ENCODE measurements at places on chromosomes 4 and X.

DNA sequence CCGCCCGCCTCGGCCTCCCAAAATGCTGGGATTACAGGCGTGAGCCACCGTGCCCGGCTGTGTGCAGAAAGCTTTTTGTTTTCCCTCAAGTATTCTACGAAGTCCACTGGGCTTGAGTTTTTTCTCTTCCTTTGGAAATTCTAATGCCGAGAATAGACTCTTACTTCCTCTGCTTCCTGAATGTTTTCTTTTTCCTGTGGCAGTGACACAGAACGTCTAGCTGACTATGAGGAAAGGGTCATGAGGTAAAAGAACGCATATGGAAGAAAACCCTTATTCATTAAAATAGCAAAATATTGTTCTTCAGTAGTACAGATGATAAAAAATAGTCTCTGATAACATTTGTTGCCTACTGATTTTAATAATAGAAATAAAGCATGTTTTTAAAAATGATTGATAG lies 4.9 kb upstream of the SLC25A4 start:
- DNase-seq, result no peak

DNA sequence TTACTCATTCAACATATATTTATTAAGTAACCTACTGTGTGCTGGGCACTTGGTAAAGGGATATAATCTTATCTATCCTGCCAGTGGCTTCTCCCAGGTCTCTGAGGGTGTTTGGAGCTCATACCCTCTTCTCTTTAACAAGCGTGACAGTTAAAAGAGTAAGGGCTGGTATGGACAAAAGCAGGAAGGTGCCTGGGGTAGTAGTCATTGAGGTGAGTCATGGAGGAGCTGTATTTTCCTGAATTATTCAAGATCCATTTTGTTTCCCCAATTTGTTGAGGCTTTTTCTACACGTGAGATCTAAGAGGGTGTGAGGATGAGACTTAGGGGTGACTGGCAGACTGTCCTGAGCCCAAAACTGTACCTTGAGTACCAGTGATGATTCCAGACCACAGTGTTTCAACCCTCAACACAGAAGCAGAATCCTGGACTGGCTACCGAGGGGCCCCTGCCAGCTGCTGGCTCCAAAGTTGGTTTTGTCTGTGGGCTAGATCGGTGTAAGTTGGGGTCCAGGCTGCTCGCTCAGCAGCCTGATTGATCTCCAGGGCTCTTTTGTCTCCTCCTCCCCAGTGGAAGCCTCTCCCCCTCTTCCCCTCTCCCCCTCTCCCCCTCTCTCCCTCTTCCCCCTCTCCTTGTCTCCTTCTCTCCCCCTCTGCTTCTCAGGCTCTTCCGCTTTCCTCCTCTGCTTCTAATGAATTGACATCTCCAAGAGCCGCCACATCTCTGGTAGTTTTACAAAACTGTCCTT lies at the start of gene DRP2:
Gene DRP2, plus strand, starts transcription at position 671 of the 748 bp plus-strand sequence. CDS start 11,862 bp downstream, outside the sequence.
- no peak for DNase-seq

GRCh38 chrX:7318661-7319060 lies 170.7 kb upstream of the PUDP start:
- no peak for DNase-seq

- no peak for DNase-seq
Measured at GRCh38 chrX:103330681-103331288, 746 bp downstream of the TCEAL7 start.

GRCh38 chrX:1468250-1468772 lies 15.6 kb upstream of the ASMTL start:
- DNase-seq, result no peak

- no peak for DNase-seq
Measured at GRCh38 chrX:103681443-103681842, 5.1 kb downstream of the MORF4L2 start.

GRCh38 chrX:150034788-150035187 lies 96.5 kb upstream of the EOLA2 start:
- no peak for DNase-seq

- DNase-seq, result no peak
Measured at GRCh38 chr4:167581449-167581965, 347.2 kb upstream of the SPOCK3 start.

DNA sequence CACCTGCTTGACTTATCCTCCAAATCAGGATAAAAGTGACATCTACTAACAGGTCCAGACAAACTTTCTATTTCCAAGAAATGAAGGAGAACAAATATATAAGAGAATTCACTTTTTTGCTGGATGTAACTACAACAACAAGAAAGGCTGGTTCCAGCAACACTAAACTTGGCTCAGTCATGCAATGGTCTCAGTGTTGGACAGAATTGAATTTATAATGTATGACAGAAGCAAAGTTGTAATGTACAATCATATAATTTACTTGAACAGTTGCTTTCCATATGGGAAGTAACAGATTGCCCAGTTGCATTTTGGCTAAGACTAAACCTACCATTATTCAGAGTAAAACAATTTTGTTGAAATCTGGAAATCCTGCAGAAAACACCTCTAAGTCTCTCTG lies 183.3 kb upstream of the INTU start:
- DNase-seq, result no peak

- DNase-seq, result no peak
Measured at GRCh38 chr4:139304920-139305319, 2.6 kb upstream of the NDUFC1 start.

DNA sequence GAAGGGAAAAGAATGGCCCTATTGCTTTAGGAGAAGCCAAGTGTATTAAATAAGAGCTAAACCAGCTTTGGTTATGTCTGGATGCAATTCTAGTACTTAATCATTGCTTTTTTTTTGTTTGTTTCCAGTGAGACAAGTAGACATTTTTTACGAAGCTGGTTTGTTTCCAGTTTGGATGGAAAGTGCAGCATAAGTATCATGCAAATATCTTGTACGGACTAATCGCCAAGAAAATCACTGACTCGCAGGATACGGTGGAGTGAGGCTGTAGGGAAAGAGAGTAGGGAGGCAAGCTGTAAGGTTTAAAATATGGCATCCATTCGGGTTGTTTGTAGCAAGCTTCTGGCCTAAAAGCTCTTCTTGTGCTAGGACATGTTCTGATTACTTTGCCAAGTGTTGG lies 64.8 kb downstream of the HPGD start:
- no peak for DNase-seq

GRCh38 chrX:132568291-132568690 lies 79.5 kb upstream of the MBNL3 start:
- DNase-seq, result no peak

- no peak for DNase-seq
Measured at GRCh38 chr4:34893382-34893781, 1350.9 kb downstream of the ARAP2 start.

- no peak for DNase-seq
Measured at GRCh38 chr4:186854256-186854655, 130.6 kb upstream of the FAT1 start.

DNA sequence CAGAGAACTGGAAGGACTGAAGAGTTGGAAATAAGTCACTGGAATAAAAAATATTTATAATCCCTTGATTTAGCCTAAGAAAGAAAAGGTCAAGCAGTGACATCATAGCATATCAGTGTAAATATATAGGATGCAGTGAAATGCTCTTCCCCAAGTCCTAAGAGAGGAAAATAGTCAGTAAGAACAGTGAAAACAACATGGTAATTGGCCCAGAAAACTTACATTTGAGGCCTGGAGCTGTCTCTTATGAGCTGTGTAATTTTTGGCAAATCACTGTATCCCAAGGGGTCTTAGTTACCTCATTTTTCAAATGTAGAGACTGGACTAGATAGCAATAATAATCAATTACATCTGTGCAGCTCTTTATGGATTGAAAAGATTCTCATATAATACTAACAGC lies 255.7 kb upstream of the AR start:
- DNase-seq, result no peak

GRCh38 chrX:35357656-35358055 lies 415.1 kb downstream of the FAM47B start:
- DNase-seq, result no peak

DNA sequence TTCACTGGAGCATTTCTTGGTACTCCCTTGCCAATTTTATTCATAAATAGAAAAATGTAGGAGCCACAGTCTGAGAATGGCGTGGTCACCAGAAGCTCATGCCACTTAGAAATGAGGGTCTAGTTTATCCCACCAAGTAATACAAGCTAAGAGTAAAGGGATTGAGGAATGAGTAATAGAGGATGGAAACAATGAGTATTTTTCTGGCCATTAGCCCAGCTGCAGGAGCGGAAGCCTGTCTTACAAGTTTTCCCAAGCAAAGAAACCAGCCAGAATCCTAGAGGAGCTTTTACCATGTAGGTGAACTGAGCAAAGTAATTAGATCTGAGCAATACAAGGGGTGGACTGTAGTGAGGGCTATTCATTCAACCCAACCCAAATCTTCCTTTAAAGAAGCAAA lies 160.7 kb upstream of the NPY2R start:
- DNase-seq, result no peak

All from liver (tissue), 10 donors.